Sigmoid colon (tissue), 7 donors: ENCODE measurements at places on chromosomes 13 and 19. TPM values are rescaled to one million over a fixed set of nuclear protein-coding genes. Genes with fewer than 3 reads are reported as not detected.

Gene ZNF667
- total RNA-seq = 6.1 TPM

DNA sequence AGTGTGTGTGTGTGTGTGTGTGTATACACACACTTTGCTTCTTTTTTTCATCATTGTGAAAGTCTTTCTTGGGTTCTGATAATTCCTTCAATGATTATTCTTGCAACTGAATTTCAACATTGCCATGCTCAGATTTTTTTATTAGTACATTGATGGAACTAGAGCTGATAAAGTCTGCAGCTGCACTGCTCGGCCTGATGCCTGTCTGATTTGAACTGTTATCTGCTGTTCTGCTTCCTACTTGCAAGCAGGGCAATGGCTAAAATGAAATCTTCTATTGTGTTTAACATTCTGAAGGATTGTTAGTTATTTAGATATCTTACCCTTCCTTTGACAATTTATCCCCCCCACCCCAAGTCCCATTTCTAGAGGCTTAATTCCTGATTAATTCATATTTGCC lies 61.3 kb downstream of the OLFM4 start:
- no peaks in the 10 kb centered on the region for H3K27me3 ChIP-seq
- H3K4me1 ChIP-seq = no peaks in the 10 kb centered on the region
- no peaks in the 10 kb centered on the region for H3K36me3 ChIP-seq
- no peak for DNase-seq

GRCh38 chr19:3441986-3442329 lies 38.4 kb downstream of the SMIM24 start:
- peak overlapping the region; percentile 68 for H3K27ac ChIP-seq
- peaks cover 37% of the 10 kb centered on the region for H3K36me3 ChIP-seq
- H3K27me3 ChIP-seq = no peaks in the 10 kb centered on the region

DNA sequence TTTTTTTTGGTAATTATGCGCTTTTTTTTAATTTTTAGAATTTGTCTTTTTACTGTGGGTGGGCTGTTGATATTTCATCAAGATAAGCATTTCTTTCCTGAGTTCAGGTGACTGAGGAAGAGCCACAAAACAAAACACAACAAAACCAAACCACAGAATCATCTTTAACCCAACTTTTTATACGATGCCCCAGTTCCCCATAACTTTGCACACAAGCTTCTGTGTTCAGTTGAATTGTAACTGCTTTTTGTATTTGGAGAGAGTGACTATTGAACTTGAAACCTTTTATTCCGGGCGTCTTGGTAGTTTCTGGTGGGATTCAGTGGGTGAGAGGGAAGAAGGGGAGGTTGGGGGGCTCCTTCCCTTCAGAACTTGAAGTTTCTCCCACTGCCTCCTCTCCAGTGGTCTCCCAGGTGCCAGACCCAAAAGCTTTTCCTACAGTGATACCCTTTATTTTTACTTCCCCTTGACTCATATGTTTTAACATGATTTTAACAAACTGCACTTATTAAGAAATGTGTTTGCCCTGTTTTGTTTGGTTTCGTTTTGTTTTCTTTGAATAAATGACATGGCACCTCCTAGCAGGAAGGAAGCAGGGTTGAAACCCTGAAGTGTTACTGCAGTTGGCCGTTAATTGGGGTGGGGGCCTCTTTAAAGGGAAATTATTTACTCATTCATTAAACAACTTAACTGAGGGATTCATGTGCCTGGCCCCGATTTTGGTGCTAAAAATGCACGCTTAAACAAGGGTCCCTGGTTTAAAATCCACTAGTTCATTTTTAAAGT lies 2.7 kb upstream of the CCDC97 start:
- H3K27ac ChIP-seq = peak overlapping the region; percentile 96
- no peak for DNase-seq
- H3K27me3 ChIP-seq = no peaks in the 10 kb centered on the region
- H3K36me3 ChIP-seq = peaks cover 45% of the 10 kb centered on the region

DNA sequence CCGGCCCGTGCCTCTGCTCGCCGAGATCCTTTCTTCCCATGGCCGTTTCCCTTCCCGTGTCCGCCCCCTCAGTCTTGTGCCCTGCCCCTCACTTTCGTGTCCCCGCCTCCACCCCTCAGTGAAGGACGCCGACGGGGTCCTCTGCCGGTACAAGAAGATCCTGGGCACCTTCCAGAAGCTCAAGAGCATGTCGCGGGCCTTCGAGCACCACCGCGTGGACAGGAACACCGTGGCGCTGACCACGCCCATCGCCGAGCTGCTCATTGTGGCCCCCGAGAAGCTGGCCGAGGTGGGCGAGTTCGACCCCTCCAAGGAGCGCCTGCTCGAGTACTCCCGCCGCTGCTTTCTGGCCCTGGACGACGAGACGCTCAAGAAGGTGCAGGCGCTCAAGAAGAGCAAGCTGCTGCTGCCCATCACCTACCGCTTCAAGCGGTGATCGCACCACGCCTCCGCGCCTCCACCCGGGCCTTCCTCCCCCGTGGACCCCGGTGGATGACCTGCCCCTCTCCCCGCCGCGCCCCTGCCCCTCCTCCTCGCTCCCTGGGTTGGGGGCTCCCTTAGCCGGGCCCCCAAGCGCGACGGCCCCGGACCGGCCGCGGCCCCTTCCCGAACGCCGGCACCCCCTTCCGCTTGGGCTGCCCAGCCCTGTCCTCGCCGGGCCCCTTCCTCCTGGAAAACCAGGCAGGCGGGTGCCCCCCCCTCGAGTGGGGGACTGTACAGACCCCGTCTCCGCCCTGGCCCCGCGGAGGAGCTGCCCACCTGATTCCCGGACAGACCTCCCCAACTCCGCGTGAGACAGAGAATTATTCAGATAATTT lies 2.3 kb upstream of the U2AF2 start:
- no peak overlapping the region for H3K4me3 ChIP-seq
- peak overlapping the region; percentile 100 for H3K27ac ChIP-seq
- peaks cover 8% of the 10 kb centered on the region for H3K36me3 ChIP-seq
- DNase-seq = no peak

DNA sequence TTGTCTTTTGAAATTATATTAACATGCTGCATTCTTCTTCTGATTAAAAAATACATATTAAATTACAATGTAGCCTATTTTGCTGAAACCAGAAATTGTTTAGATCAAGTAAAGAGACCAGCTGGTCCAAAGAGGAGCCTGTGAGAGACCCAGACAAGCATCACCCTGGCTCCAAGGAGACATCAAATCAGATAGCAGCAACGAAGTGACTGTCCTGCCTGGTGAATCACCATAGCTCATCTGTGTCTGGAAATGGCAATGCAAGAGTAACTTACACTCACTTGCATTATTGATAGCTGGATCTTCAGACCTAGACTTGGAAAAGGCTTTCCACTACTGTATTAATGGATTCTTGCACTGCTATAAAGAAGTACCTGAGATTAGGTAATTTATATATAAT lies 169.1 kb downstream of the KCTD12 start:
- no peaks in the 10 kb centered on the region for H3K36me3 ChIP-seq
- no peak overlapping the region for H3K27ac ChIP-seq
- H3K27me3 ChIP-seq = no peaks in the 10 kb centered on the region
- H3K4me1 ChIP-seq = peaks cover 2% of the 10 kb centered on the region
- no peak for DNase-seq
- no peak overlapping the region for H3K4me3 ChIP-seq

DNA sequence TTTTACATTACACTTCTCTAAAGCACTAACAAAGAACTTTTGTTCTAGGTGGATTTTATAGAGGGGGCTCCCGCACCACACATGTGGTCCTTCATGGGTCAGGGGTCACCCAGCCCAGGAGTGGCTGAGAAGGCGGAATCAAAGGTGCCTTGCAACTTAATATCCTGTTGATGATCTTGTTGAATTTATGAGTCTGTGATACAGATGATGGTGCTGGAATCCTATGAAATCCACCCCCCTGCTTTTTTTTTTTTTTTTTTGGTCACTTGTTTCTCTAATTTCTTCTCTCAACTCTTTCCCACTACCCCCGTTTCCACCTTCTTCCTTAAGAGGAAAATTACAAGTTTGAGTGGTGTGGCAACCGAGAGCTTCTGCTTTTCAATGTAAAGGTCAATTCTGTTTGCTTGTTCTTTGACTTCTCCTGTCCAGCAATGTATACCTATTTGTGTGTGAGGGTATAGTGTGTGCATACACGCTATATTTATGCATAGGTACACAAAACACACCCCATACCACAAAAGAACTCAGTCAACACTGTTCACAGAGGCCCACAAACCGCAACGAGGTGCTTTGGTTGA lies 4.2 kb upstream of the ZIC2 start:
- H3K4me3 ChIP-seq = no peak overlapping the region
- peaks cover 90% of the 10 kb centered on the region for H3K27me3 ChIP-seq
- no peaks in the 10 kb centered on the region for H3K36me3 ChIP-seq
- no peak overlapping the region for H3K27ac ChIP-seq
- no peak for DNase-seq

DNA sequence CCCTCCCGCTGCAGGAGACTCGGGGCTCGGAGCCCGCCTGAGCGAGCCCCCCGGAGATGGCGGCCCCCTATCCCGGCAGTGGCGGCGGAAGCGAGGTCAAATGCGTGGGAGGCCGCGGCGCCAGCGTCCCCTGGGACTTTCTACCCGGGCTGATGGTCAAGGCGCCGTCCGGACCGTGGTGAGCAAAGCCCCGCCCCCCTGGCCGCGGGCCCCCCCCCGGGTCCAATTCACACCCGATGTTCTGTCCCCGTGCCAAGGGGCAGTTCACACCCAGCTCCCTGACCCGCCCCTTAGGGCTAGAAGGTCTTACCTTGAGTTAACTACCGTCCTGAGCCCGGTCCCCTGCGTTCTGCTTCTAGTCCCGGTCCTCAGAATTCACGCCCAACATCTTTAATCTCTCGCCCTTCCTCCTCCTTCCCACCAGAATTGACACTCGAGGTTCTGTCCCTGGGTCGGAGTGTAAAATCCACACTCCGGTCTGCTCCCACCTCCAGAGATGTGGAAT lies 1.4 kb downstream of the NPAS1 start:
- H3K4me1 ChIP-seq = no peaks in the 10 kb centered on the region
- no peaks in the 10 kb centered on the region for H3K36me3 ChIP-seq
- H3K4me3 ChIP-seq = peak overlapping the region; percentile 20
- no peak overlapping the region for H3K27ac ChIP-seq
- DNase-seq = no peak

GRCh38 chr13:75173457-75174356 lies 308.3 kb downstream of the TBC1D4 start:
- no peak overlapping the region for H3K4me3 ChIP-seq
- no peak overlapping the region for H3K27ac ChIP-seq
- DNase-seq = no peak
- H3K4me1 ChIP-seq = no peaks in the 10 kb centered on the region
- H3K27me3 ChIP-seq = no peaks in the 10 kb centered on the region
- no peaks in the 10 kb centered on the region for H3K36me3 ChIP-seq

GRCh38 chr19:18677156-18677555 lies 6.3 kb upstream of the CRTC1 start:
- no peaks in the 10 kb centered on the region for H3K36me3 ChIP-seq
- DNase-seq = no peak
- H3K27me3 ChIP-seq = no peaks in the 10 kb centered on the region
- H3K4me3 ChIP-seq = no peak overlapping the region
- H3K4me1 ChIP-seq = peaks cover 31% of the 10 kb centered on the region

GRCh38 chr19:18704971-18705370 lies 21.5 kb downstream of the CRTC1 start:
- H3K4me3 ChIP-seq = no peak overlapping the region
- no peak for DNase-seq
- no peaks in the 10 kb centered on the region for H3K4me1 ChIP-seq
- H3K27me3 ChIP-seq = no peaks in the 10 kb centered on the region
- H3K36me3 ChIP-seq = no peaks in the 10 kb centered on the region

GRCh38 chr19:39131255-39131755 lies 5.7 kb downstream of the PAK4 start:
- H3K36me3 ChIP-seq = no peaks in the 10 kb centered on the region
- peaks cover 80% of the 10 kb centered on the region for H3K4me1 ChIP-seq
- H3K27me3 ChIP-seq = no peaks in the 10 kb centered on the region
- H3K4me3 ChIP-seq = no peak overlapping the region
